ENCODE measurements at places on chromosomes 12 and 14.

- no peak for DNase-seq
Measured at GRCh38 chr12:23729359-23729758, 220.1 kb downstream of the SOX5 start.

GRCh38 chr12:97784904-97785303, 322.3 kb downstream of the RMST start:
- DNase-seq, result no peak

DNA sequence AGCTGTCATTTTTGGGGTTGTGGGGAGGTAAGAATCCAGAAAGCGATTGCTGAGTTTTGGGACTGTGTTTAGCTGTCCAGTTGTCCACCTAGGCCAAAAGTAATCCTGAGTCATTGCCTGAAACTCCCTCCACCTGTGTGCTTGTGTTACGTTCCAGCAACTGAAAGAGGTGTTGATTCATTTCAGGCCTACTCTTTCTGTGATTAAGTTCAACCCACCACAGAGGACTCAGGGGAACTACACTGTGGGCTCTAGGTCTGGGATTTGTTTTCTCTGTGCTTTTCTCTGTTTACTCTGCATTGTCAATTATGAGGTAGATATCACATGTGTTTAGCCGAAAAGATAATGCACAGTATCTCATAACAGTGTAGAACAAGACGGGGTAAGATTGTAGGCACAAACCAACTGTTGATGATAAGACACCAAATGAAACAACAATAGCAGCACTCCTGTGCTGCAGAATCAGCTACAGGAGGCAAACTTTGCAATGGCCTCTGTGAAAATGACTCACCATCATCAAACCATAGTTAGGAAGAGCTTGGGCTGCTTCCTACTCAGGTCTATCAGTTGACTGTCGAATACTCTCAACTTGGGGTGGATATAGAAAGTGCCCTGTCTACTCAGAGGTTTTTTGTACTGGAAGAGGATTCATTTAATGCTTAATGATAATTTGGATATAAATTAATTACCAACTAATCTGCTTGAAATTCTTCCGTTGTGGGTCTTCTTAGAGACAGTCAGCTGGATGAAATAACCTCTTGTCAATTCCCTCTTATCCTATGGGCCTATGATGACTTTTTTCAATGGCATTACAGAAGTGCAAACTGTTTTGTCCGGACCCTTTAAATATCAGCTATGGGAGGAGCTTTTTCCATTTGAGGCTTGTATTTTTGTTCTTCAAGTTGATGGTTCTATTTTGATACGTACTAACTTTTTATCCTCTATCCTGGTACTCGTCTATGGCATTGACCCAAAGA, 385.9 kb downstream of the BMP4 start:
- no peak for DNase-seq

- no peak for DNase-seq
Measured at GRCh38 chr12:56221232-56221756, 428 bp downstream of the RNF41 start.

- DNase-seq, result no peak
Measured at GRCh38 chr12:88416786-88417185, 163.5 kb downstream of the KITLG start.

DNA sequence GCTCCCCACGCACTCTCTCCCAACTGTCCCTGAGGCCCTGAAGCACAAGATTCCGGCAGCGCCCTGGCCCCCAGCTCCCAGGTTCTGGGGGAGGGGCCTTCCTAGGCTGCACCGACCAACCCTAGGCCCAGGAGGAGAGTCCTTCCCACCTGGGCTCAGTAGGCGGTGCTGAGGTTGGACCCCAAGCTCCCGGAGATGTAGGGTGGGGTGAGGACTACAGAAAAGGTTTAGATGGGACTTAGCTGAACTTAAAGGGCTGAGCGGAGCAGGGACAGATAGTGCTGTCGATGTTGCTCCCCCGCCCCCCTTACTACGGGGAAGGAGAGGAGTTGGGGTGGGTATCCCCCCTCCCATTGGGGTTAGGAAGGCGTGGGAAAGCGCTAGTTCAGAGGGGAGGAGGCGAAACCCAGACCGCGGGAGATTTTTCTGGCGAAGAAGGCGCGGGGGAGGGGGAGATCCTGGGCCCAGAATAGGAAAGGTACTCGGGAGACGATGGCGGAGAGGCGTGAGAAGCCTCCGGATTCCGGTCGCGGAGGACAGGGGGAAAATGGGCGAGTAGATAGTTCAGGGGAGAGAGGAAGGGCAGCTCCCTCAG, 4.2 kb upstream of the BAZ2A start:
- no peak for DNase-seq

DNA sequence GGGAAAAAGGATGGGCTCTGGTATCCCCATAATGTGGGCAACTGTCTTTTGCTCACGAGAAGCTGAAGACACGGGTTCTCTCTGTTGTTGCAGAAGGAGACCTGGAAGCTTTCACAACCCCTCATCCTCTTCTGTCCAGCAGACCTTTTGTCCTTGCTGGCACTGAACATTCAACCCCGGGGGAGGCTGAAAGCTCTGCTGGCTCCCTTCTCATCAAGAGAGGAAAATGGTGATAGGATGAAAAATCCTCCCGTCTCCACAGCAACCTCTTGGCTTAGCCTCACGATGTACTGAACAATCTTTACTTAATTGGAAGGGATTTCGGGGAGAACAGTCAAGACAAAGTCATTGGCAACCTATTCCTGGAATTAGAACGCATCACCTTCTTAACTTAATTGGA, 39.0 kb downstream of the ELK3 start:
- no peak for DNase-seq

DNA sequence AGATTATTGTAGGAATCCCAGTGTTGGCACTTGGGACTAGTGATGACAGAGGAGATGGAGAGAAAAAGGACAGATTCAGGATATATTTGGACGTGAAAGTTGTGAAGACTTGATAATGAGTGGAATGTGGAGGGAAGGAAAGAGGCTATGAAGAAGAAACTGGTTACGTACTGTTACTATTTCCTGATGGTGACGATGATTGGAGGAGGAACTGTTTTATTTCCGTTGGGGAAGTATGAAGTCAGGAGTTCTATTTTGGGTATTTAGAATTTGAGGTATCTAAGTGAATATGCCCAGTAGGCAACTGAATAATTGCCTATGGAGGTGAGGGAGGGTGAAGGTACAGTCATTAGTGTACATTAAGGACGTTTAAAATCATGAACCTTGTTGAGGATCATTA, 207.2 kb downstream of the TMTC2 start:
- no peak for DNase-seq

GRCh38 chr12:100267603-100268281, 765 bp downstream of the SCYL2 start:
- no peak for DNase-seq

- DNase-seq, result no peak
Measured at GRCh38 chr12:83256562-83256961, 569.9 kb downstream of the TMTC2 start.

GRCh38 chr14:95609398-95609990, 74.6 kb downstream of the GLRX5 start:
- no peak for DNase-seq

DNA sequence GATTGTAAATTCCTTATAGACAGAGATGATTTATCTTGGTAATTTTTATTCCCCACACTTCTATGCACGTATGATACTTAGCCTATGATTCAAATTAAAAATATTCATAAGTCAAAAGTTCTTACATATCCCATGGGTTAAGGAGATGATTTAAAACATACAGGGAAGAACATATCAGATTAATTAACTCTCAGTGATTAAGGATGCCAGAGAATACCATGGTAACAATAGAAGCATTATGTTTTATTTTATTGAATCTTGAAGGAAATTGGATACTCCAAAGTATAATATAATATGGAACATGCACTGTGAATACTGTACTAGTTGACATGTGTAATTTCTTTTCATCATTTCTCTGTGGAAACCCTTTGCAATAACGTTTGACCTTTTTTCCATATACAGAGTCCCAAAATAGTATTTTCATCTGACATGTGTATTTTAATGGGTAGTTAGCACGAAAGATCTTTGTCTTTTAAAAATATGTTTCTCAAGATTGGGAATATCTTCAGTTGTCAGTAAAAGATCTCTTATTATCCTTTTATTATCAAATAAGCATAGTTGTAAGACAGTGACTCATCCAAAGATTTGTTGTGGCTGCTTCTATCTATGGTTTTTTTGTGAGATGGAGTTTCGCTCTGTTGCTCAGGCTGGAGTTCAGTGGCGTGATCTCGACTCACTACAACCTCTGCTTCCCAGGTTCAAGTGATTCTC, 166.7 kb downstream of the RAD51B start:
- no peak for DNase-seq

DNA sequence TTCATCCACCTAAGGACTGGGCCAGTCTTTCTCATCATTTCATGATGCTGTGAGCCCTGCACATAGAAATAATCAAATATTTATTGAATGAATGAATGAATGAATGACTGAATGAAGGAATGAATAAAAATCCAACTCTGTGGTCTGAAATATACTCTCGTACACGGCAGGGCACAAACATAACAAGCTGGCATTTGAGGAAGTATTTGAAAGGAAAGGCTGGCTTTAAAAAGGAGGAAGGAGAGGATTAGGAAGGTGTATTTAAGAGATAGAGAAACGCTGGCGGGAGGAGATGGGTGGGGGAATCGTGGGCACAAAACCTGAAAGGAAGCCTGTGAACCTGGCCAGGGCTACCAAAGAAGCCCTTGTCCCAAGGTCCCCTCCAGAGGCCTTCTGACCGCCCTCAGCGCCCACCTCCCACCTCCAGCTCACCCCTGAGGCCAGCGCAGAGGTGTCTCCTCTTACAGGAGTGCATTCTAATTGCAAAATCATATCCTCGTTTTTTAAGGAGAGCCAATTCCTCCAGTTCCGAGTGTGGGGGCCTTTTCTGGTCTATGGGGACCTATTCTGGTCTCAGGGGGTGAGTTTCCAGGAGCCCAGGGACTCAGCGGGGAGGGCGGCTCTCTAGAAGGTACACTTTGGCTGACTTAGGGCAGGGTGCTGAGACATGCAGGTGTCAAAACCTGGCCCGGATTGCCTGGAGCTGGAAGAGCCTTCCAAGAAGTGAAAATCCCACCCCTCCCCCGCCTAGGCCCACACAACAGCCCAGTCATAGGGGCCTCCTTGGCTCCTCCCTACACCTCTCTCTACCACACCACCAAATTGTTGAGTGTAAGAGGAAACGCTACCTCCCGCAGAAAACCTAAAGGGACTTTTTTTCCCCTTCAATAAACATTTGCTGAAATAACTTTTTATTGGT, 8.7 kb upstream of the JDP2 start:
- peak; percentile 27 for DNase-seq

DNA sequence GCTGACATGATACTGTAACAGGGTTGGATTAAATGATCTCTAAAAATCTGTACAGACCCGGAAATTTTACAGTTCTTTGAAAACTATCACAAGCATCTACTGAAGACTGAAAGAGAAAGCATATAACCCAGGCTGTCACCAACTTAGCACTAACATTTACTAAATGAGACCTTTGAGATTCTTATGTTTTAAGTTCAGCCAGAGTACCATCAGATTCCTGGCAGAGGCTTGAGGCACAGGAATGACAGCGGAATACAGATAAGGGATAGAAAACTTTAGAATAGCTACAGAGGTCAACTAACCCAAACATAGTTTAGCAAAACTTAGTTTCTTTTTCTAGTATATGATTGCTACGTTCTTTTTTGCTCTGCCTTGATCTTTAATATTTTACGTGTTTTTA, 91.6 kb upstream of the FERMT2 start:
- no peak for DNase-seq
